MCF 10A (cell line): ENCODE measurements at places on chromosomes 1 and 21. TPM values are rescaled to one million over a fixed set of nuclear protein-coding genes. Genes with fewer than 3 reads are reported as not detected.

The LIN28A gene
- not detected in 2 replicates for total RNA-seq

The LCE3D gene
- total RNA-seq: 0.75 TPM in 1 of 2 replicates, not detected in the other

The PCNX2 gene
- total RNA-seq: 80.5 and 85.3 TPM in 2 replicates

The AGRN gene
- 286 and 303 TPM in 2 replicates for total RNA-seq

The OLIG1 gene
- total RNA-seq: not detected in 2 replicates

The CRP gene
- 0.26 and 0.54 TPM in 2 replicates for total RNA-seq

The NR1I3 gene
- total RNA-seq: not detected in 2 replicates

The ACKR1 gene
- 45.6 and 47.6 TPM in 2 replicates for total RNA-seq

The CCDC27 gene
- total RNA-seq: not detected in 2 replicates

The GPA33 gene
- total RNA-seq: not detected in 2 replicates

The UBQLN4 gene
- total RNA-seq: 49.0 and 51.4 TPM in 2 replicates

The HAO2 gene
- not detected in 2 replicates for total RNA-seq

The KRTAP11-1 gene
- total RNA-seq: not detected in 2 replicates

The MFAP2 gene
- total RNA-seq: 0.58 and 1.2 TPM in 2 replicates

The SPOCD1 gene
- 0.47 and 0.59 TPM in 2 replicates for total RNA-seq

The STIL gene
- 8.8 and 12.6 TPM in 2 replicates for total RNA-seq

The SPATA45 gene
- total RNA-seq: not detected in 2 replicates
